ENCODE measurements at places on chromosomes 16 and 17.

DNA sequence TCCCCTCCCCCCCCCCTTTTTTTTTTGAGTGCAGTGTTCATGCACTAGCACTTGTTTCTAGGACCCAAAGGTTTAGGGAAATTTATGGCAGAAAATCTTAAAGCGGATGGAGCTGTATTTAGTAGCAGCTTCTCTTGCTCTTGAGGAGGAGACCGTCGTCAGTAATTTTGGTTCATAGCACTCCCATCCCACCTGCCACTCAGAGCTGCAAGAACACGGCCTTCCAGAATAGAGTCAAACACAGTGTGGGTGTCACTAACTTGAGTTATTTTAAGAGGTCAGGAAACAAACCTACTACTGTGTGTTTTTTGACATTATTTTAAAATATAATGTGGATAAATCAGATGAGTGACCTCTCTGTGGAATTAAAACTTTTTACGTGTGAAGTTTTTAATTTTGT lies 37.3 kb downstream of the SEC14L1 start:
- DNase-seq: no peak

DNA sequence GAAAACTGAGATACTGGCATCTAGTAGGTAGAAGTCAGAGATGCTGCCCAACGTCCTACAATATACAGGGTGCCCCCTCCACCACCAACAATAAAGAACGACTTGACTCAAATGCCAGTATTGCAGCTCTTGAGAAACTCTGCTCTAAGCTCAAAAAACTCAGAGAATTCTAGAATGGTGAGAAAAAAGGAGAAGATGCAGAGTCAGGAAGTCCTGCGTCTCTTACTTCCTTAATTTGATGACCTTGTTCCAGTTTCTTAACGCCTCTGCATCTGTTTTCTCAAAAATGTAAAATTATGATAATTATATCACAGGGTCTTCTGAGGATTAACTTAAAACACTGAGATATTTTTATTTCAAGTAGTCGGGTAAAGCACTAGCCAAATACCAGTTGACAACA lies 1.7 kb upstream of the HSBP1 start:
- DNase-seq: no peak

- no peak for DNase-seq
Observed at GRCh38 chr17:8868529-8868951, 1.1 kb upstream of the PIK3R6 start.

GRCh38 chr17:81183316-81183715 lies 17.3 kb upstream of the AATK start:
- DNase-seq: no peak

DNA sequence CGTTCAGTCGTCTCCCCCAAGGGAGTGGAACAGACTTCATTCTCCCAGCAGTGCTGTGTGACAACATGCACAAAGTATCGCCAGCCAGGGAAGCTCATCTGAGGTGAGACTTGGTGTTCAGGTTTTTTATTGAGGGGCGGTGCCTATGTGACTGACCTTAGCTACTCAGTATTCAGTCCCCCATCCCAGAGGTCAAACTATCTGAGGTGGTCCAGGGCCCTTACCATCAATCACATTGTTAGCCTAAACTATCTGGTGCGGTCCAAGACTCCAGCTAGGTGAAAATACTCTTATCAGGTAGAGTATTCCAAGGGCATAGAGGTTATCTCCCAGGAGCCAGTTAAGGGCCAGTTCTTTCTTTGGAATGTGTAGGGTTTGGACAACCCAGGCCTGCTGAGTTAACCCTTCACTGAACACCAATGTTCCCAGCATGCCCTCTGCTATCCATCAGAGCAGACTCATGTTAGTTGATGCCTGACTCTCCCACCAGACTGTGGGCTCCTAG lies 5.4 kb upstream of the CACNG1 start:
- no peak for DNase-seq

DNA sequence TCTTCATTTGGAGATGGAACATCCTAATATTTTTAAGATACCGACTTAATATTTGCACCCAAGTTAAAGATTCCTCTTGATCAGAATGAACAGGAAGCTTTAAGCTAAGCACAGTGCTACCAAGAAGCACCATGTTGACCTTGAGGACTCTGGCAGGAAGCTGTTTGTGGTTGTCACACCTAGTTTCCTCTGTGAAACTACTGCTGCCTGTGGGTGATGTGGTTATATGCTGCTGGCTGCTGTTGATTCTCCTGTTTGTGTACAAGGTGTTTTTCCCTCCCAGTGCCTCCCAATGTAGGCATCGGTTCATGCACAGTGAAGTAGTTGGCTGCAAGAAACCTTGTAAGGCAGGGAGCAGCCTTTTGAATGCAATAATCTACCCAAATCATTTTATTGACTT lies 23.4 kb downstream of the RBL2 start:
- peak; percentile 56 for DNase-seq

DNA sequence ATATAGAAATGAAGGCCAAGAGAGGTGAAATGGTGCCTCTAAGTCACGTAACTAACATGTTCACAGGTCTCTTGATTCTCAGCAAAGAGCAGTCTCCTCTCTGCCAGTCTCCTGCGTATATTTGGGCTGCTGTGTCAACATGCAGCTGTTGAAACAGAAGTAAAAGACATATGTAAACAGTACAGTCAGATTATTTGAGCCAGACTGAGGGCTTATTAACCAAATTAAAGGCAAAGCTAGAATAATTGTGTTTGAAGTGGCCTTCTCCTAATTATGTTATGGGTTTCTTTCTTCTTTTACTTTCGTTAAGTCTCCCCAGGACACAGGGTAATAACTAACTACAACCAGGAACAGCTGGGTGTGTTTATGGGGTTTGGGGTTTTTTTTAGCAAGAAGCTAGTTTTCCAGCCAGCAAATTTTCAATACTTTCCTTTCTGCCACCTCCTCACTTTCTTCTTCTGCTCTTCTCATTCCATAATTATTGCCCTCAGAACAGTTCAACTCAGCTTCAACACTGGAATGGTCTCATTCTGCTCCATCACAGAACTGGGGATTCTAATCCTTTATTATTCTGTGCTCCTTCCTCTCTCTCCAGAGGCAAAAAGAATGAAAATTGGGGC lies 18.4 kb downstream of the G6PC1 start:
- DNase-seq: no peak

GRCh38 chr17:66494023-66494803 lies 191.8 kb downstream of the PRKCA start:
- DNase-seq: no peak

DNA sequence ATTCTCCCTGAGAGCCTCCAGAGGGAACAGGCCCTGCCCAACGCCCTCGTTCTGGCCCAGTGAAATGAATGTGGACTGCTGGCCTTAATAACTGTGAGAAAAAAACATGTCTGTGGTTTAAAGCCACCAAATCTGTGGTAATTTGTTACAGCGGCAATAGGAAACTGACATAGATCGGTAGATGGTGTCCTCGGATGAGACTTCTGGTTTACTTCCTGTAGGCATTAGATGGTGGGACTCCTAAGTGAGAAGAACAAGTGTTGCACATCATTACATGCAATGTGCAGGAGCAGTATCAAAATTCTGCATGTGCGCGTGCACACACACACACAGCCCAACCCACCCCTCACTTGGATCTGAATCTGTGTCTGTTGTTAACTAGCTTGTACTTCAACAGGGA lies 42.0 kb downstream of the CDK5R1 start:
- no peak for DNase-seq

GRCh38 chr16:4663465-4663776 lies 29.9 kb upstream of the NUDT16L1 start:
- no peak for DNase-seq

- DNase-seq: no peak
Observed at GRCh38 chr17:58314706-58315015, 13.9 kb downstream of the TSPOAP1 start.

- no peak for DNase-seq
Observed at GRCh38 chr17:10318535-10318934, 54.3 kb downstream of the MYH13 start.

GRCh38 chr17:64537488-64537887 lies 30.7 kb downstream of the CEP95 start:
- no peak for DNase-seq

DNA sequence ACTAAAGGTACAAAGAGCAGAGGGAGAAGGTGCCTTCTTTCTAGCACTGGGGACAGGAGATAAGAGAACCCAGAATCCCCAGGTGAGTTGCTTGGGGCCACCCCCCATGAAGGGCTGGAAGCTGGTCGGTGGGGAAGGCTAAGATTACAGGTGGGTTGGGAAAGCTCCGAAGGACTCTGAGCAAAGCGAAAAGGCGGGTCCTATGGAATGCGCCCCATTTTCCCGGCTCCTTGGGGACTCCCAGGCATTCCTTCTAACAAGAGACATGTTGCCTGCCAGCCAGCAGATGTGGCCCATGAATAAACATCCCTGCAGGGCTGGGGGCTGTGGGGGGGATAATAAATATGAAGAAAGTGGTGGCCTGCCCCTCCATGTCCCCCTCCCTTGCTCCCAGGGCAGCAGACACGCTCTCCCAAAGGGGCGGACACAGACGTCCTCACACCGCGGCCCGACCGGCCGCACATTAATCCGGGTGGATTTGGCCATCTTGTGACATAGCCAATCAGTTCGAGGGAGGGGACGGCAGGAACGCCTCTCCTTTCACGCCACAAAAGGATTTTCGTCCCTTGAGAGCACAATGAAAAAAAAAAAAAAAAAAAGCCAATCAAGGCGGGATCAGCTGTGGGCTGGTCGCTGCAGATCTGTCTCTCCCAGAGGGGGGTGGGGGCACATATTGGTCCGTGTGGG lies 98.5 kb downstream of the SOX9 start:
- no peak for DNase-seq

GRCh38 chr16:78571434-78571833 lies 472.0 kb downstream of the WWOX start:
- no peak for DNase-seq

- no peak for DNase-seq
Observed at GRCh38 chr16:86035906-86036305, 136.9 kb downstream of the IRF8 start.

DNA sequence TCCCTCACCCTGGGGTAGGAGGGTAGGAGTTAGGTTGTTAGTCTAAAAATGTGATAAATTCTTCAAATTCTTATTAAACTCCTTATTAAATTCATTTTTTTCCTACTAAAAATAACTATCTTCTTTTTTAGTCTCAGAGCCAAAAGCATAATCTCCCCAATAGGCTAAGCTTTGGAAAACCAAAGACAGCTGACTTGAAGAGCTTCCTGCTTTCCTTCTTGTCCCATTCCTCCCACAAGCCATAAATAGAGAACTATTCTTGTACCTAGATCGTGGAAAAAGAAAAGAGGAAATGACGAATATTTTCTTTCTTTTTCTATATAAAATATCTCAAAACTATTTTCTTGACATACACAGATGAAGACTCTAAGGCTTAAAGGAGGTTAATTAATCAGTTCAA lies 486.9 kb downstream of the CDH8 start:
- no peak for DNase-seq

DNA sequence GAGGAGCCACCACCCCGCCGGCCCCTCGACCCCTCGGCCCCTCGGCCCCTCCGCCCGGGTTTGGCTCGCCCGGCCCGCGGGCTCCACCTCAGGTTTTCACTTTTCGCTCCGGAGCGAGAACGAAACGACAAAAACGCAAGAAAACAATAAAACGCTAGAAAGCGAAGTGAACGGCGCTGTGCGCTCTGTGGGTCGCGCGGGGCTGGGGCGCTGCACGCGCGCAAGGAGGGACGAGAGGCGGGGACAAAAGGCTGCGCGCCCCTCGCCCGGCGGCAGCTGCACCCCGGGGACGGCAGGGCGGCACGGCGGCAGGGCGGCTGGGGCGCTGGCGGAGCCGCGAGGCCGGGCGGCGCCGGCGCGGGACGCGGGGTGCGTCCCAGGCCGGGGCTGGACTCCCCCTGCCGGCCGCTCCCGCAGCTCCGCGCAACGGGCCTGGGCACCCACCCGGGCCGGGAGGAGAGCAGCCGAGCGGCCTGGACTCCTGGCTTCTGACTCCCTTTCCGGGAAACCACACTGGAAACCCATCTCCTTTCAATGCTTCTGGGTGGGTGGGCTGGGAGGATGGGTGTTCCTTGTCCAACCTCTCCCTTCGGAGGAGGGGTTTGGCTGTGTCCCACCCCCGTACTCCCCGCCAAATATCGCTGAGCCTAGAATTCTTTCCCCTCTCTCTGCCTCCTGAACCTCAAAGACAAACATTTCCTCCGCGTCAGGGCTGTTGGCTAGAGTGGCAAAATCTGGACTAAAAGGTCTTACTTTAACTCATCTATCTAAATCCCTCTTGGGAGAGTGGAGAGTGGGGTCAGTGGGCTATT lies 9.9 kb downstream of the TBX2 start:
- no peak for DNase-seq

DNA sequence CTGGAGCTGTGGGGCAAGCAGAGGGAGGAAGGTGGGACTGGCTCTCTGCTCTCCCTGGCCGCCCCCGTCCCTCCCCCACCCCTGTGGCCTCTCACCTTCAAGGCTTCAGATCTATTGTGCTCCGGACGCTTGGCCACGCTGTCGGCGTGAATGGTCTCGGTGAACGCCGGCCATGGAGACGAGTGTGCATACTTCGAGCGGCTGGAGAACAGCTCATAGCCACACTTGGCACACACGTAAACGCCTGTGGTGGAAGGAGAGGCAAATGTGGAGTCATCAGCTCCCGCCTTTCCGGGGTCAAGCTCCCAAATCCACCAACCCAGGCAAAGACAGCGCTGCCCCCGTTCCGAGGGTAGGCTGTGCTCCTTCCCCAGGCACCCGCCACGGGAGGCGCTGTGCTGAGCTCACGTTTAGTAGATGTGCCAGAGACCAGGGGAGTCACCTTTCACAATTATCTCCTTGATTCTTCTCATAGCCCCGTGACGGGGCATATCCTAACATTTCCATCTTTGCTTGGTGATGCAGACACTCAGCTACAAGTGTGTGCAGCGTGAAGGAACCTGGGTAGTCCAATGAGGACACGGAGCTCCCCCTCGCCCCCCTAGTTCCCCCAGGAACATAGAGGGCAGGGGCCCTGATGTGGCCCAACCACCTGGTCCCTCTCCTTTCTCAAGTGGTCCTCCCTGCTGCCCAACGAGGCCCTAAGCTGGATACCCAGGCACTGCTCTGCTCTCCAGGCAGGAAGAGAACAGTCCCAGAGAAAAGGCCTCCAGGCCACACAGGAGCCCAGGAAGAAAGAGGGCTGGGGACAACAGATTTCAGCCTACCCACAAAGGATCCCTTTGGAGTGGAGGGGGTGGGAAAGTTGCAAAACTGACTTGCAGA lies 1.6 kb downstream of the MSRB1 start:
- no peak for DNase-seq

DNA sequence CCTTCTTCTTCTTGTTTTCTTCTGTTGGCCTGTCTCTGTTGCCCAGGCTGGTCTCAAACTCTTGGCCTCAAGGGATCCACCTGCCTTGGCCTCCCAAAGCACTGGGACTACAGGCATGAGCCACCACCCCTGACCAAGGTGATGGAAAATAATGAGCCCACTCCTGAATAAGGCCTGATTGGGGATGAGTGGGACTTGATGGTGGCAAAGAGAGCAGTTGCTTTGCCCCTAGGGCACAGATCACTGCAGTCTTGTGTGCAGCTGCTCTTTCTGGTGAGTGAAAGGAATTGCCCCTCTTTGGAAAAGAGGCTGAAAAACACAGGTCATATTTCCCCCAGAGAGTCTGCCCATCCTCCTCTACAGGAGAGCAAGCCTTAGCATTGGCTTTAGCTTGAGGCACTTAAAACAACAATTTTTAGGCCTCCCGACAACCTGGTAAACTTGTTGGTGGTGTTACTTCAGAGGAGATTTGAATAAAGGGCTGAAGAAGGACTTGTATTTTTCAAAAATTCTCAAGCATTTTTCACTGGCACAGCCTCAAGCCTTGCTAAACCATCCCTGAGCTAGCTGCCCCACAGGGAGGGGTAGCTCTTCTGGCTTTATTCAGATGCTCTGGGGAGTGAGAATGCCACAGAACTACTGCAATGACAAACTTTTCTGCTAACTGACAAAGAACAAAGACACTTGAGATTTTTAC lies 6.1 kb upstream of the PDP2 start:
- DNase-seq: no peak

- DNase-seq: no peak
Observed at GRCh38 chr16:51276336-51276735, 125.3 kb upstream of the SALL1 start.
